GM10248 (cell line): ENCODE measurements at places on chromosomes 7 and 10.

GRCh38 chr7:155693826-155694225 is 49.4 kb downstream of the RBM33 start:
- no peak for DNase-seq

DNA sequence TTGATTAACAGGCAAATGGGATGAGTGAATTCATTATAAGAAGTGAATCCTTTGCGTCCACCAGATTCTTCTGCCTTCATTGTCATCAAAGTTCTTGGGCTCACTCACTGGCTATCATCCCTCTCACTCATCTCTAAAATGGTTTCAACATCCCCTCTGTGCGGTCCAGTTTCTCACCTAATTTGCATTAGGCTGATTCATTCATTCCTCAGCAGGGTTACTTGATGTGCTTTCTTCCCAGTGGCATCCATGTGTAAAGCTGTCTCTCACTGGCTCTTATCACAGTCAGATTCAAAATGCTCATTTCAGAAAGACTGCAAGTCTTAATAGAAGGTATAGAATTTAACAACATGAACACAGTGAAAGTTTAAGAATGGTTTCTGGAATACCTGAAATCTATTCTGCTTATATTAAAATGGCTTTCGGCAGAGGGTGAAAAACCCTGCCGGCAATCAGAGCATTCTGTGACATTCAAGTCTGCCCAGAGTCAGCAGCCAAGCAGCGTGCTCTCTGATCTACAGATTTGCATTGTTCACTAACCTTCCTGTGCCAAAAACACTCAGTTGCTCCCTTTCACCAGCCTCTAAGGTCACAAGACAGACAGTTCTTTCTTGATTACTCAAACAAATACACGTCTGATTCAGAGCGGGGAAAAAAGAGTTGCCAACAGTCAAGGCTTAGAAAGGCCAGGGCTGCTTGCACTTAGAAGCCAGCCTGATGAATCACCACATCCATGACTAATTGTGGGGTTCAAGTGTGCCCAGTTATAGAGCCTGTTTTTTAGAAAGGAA is 106.7 kb downstream of the TES start:
- DNase-seq: peak; percentile 35

- DNase-seq: no peak
Measured at GRCh38 chr7:116670409-116671015, 1.5 kb upstream of the MET start.

- DNase-seq: no peak
Measured at GRCh38 chr10:35452171-35452570, 115.9 kb downstream of the CCNY start.

- no peak for DNase-seq
Measured at GRCh38 chr10:1449572-1450205, 287.6 kb downstream of the ADARB2 start.

DNA sequence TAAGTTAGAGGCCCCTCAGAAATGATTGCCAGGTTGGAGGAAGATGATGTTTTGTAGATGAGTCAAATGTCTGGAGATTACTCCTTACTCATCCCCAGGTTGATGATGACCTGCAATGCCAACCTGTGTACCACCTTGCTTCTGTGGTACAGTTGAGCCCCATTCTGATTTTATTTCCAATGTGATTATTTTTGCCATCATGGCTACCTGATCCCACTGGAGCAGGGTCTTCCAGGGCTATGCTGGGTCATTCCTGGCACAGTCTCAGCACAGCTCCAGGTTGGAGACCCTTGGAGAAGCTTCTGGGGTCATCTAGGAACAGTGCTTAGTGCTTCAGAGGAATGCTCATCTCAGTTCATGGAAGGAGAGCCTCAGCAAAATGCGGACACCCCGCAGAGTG is 34.3 kb downstream of the LRRC18 start:
- no peak for DNase-seq

DNA sequence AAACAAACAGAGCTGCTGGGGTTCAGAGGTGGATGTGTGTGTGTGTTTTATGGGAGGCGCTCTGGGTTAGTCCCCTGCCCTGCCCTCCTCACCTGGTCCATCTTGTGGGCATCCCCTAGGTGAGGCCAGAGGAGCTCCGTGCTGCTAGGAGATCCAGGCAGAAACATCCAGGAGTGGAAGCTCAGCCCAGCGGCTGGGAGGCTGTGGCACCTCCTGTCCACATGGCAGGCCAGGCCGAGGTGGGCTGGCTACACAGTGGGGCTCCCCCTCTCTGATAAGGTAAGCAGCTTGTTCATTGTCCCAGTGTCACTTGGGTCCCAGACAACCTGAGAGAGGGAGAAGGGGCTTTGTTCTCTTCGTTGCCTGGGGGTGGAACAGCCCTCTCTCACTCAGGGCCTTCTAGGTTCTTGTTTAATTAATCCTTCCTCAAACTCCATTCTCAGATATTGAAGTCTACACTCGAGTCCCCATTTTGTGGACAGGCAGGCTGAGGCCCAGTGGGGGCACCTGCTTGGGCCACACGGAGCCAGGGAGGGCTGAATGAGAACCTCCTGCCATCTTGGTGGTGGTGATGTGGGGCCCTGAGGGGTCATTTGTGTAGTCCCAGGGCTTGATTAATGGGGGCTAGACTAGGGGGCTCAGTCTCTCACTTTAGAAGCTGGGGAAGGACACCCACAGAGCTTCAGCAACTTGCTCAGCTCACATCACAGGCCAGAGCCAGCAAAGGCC is 216.8 kb upstream of the GPR26 start:
- no peak for DNase-seq

DNA sequence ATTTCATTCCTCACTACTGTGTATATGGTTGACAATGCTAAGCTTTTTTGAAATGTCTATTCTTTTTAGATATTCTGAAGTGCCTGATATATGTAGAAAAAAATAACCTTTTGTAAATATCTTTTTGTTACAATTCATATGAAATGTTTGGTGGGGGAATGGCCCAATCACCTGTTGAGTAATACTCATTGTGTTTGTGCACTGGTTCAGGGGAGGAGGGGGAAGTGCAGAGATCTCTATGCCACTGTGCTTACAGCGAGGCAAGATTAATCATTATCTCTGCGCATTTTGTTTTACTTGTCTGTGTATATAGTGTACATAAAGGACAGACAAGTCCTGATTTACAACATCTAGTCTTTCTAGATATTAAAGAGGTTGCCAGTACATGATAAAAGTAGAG is 25.2 kb downstream of the NUP42 start:
- no peak for DNase-seq

GRCh38 chr10:72906446-72906845 is 12.9 kb downstream of the OIT3 start:
- no peak for DNase-seq
